ENCODE measurements at places on chromosomes 1 and 21.

GRCh38 chr1:2943686-2944260 is 77.5 kb upstream of the ACTRT2 start:
- DNase-seq: no peak

DNA sequence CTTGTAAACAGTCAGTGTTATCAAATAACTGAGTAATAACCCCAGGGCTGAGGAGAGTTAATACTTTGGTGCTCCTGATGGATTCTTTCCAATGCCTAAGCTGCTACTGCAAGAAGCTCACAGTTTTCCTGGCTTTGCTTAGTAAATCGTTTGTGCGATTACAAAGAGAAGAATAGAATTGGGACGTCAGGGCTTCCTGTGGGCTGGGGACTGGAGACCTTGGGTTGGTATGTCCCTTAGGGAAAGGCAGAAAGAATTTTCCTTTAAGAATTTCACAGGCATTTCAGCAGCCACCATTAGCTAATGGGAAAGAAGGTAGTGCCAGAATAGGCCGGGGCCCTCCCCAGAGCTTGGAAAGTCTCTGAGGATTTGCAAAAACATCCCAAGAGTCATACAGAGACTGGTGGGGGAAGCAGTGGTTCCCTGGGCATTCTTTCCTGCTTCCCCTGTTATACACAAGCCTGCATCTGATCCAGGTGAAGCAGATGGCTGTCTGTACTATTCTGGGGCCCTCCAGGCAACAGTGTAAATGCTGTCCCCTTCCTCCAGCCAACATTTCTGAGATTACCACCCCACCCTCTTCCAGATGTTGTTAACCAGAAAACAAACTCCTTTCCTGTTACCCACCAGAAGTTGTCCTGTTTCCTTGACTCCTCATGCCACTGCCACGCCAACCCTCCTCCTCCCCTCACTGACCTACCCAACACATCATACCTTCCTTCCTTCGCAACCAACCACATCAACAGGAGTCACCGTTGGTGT is 40.2 kb downstream of the PLXNA2 start:
- no peak for DNase-seq

DNA sequence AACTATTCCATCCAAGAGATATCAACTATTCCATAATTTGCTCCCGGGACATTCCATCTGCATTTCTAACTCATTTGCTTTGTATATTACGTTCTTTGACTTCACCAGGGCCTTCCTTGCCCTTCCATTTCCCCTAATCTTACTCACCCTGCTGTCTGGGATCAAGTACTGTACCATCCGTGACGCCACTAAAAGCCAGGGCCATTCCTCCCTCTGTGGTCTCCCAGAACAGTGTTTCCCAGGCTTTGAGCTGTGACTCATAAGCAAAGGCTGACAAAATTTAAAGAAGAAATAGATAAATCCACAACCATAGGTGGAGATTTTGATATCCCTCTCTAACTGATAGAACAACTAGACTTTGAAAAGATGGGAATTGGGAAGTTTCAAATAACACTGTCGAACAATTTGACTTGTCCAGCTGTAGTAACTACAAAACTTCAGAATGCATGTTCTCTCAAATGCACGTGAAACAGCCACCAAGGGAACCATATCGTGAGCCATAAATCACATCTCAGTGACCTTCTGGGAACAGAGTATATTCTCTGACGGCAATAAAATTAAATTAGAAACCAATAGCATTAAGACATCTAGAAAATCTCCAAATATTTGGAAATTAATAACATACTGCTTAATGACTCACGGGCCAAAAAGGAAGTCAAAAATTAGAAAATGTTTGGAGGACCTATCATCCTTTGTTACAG is 501.0 kb downstream of the SETD4 start:
- no peak for DNase-seq

- no peak for DNase-seq
Measured at GRCh38 chr1:185229981-185230380, 73.0 kb downstream of the SWT1 start.

- no peak for DNase-seq
Measured at GRCh38 chr1:164922585-164922984, 363.6 kb downstream of the PBX1 start.

GRCh38 chr21:40386294-40386911 is 460.6 kb downstream of the DSCAM start:
- peak; percentile 18 for DNase-seq

GRCh38 chr1:169105434-169106094 is 926 bp upstream of the ATP1B1 start:
- no peak for DNase-seq

DNA sequence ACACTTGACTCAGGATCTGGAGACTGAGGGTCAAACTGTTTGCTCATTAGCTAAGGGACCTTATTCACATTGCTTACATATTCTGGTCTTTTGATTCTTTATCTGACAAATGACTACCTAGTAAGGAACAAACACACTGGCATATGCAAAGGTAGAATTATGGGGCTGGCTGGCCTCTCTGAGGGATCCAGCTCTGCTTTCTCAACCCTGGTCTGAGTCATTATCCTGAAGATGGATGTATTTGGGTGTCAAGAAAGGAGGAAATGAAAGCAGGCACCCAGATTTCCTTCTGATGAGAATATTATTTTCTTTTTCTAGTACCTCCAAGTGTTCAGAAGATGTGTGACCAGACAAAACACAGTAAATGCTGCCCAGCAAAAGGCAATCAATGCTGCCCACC is 6.0 kb downstream of the SMCP start:
- no peak for DNase-seq

DNA sequence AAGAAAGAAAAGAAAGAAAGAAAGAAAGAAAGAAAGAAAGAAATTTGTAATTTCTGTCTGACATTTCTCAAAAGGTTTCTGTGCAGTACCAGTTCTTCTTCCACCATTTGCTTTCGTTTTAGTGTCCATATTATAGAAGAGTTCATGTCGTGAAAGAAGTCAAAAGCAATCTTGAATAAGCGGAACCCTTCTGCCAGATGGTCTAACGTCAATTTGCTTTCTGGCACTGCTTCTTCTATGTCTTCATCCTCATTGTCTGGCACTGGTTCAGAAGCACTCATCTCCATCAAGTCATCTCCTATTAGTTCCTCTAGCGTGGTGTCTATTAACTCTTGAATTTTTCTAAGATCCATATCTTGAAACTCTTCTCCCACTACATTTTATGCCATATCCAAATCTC is 170.0 kb upstream of the KCTD3 start:
- DNase-seq: no peak

- DNase-seq: no peak
Measured at GRCh38 chr1:245380790-245381535, 226.2 kb downstream of the KIF26B start.

- DNase-seq: no peak
Measured at GRCh38 chr1:17097787-17098186, 21.5 kb downstream of the PADI2 start.

- DNase-seq: no peak
Measured at GRCh38 chr1:27427816-27428315, 35.4 kb downstream of the GPR3 start.

DNA sequence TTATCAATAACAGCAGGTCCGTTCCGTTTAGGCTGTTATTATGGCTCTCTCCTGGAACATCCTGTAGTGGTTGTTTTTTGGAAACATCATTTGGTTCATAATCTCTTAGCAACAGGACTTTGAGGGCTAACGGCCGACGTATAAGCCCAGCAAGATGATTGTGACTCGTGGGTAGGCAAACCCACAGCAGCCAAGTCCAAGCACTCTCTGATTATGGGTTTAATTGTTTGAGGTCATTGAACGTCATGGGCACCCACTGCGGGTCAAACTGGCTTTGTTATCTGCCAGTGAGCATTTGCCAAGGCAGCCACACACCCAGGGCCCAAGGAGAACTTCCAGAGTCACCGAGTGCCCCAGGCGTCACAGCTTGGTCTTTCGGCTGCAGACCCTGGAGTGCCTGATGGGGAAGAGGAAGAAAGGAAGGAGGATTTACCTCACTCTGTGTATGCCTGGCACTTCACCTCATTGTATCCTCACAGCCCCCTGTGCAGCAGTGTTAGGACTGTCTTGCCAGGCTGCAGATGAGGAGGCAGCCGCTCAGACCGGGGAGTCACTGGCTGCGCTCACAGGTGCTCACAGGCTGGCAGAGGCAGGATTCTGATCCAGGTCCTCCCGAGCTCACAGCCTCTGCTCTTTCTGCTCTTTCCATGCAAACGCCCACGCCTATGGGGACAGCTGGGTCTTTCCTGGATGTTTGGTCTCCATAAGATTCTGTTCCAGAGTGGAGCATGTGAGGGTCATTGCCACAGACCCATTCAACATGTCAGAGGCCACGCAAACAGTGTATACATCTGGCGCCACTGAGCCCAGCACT is 30.8 kb upstream of the EPS8L3 start:
- DNase-seq: no peak

- no peak for DNase-seq
Measured at GRCh38 chr1:172775606-172776005, 116.7 kb downstream of the FASLG start.

DNA sequence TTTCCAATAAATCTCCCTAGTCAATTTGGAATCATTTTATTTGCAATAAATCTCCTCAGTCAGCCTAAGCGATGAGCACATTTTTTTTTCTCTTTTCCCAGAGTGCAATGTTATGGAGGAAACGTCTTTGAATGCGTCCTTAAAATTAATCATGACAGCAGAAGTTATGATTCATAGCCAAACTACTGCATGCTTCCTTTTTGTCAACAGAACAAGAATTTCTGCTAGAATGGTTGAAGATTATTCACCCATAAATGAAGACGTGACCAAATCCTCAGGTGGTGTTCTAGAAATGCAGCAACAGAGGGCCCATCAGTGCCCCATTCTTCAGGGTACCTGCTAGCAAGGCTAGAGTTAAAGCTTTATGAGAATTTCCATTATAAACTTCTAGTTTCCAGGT is 407.9 kb upstream of the PKN2 start:
- DNase-seq: no peak

- no peak for DNase-seq
Measured at GRCh38 chr21:27206368-27206982, 239.6 kb upstream of the ADAMTS5 start.

DNA sequence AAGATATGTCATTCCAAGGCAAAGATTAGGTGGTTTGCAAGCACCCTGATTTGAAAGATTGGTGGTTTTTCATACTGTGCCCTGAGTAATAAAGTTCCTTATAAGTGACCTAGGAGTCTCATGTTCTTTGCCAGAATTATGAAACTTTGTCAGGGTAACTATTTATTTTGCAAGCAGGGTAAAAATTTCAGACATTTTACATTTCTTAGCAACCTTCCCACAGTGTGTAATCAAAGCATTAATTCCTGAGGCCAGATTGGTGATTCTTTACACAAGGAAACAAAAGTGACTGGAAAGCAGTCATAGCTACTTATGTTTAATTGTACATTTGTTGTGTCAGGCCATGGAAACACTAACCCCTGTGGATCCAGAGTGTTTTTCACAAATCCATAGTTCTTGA is 998.0 kb upstream of the B3GALT2 start:
- DNase-seq: no peak

Data from stimulated activated CD4-positive, alpha-beta T cell treated with anti-CD3 and anti-CD28 coated beads, Interleukin-15, amount 100 ng/mL, for 1 hour (primary cell).